ENCODE measurements at places on chromosomes 11 and 22.
A peak's percentile ranks its signal among the peaks of the same experiment; 100 is the strongest.

DNA sequence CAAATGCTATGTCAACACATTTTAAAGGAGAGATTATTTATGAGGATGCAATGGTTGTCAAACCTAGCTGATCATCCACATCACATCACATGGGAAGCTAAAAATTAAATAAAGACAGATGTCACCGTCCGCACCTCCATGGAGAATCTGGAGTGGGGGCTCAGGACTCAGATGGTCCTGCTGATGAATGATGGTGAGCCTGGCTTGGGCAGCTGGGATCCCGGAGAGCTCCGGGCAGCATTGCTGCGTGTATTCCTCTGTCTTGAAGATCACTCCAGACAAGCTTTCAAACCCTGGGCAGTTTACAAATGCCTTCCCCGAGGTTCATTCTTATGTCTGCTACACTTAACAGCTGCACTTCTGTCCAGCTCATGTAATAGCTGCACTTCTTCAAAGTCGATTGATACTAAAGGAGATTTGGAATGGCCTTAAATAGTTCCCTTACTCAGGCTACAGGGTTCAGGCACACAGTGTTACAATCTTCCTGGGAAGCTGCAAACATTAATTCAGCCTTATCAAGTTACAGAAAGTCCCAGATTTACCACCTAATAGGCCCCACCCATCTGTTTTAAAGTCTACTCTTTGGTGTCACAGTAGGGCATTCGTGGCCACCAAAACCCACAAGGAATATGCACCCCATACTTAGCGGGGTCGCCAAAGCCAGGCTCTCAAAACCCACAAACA lies 34.7 kb upstream of the CSNK2A3 start:
- no peak for DNase-seq

DNA sequence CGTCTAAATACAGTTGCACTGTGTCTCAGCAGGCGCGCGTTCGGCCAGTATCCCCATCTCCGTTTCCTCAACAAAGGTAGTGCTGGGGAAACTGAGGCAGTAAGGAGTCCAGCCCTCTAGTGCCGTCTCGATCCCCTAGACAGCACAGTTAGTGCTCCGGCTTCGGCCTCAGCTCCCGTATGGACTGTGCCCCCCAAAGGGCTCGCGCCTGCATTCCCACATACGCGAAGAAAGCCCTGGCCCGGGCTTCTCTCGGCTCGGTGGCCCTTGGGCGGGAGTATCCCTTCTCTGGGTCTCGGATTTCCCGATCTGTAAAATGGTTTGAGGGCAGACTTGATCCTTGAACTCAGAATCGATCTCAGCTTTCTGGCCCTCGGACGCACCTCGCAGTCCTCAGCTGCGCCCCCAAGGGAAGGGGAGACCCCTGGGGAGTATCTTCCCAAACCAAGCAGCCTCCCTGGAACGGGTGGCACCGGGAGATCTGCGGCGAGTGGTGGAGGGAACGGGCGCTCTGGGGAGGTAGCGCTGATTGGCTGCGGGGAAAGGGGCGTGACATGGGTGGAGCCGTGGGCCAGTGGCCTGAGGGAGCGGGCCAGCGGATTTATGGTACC lies 759 bp upstream of the PEX16 start:
- peak; percentile 63 for DNase-seq

DNA sequence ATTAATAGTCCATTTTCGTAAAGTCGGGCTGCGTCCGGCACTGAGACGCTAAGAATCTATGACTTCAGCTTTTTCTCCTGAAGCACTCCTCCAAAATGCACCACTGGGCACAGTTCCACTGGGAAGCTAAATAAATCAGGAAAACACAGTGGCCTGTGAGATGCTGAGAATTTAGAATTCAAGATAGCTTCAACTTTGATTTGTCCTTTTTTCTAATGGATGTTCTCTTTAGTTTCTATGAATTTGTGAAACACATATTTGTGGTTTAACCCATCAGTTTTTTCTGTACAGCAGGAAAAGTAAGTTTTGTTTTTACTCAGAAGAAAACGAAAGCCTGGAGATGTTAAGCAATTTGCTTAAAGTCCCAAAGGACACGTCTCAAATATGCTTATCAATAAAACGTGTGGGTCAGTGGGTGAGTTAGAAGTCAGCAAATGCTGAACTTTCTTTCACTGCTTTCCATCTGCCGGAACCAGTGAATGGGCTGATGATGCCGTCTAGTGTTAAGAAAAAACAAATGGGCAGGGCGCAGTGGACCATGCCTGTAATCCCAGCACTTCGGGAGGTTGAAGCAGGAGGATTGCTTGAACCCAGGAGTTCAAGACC lies 40.7 kb upstream of the CLMP start:
- no peak for DNase-seq

DNA sequence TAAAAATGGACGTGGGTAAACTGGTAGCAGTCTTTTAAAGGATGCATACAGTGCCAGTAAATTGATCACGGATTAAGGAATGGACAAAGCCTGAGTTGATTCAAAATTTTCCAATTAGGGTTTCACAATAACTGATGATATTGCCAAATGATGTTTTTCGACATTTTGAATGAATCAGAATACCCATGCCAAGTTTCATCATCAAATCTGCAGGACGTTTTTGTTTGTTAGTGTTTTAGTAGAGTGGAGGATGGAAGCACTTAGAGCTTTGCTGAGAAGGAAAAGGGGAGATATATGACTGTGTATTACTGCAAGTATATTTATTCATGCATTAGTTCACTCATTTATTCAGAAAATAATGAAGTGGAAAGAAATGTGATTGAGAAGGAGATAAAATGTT lies 78.3 kb downstream of the SLC17A6 start:
- DNase-seq: no peak

GRCh38 chr11:72271980-72272379 lies 28.0 kb upstream of the PHOX2A start:
- no peak for DNase-seq

- no peak for DNase-seq
Measured at GRCh38 chr22:48795664-48796063, 1032.0 kb downstream of the BRD1 start.

DNA sequence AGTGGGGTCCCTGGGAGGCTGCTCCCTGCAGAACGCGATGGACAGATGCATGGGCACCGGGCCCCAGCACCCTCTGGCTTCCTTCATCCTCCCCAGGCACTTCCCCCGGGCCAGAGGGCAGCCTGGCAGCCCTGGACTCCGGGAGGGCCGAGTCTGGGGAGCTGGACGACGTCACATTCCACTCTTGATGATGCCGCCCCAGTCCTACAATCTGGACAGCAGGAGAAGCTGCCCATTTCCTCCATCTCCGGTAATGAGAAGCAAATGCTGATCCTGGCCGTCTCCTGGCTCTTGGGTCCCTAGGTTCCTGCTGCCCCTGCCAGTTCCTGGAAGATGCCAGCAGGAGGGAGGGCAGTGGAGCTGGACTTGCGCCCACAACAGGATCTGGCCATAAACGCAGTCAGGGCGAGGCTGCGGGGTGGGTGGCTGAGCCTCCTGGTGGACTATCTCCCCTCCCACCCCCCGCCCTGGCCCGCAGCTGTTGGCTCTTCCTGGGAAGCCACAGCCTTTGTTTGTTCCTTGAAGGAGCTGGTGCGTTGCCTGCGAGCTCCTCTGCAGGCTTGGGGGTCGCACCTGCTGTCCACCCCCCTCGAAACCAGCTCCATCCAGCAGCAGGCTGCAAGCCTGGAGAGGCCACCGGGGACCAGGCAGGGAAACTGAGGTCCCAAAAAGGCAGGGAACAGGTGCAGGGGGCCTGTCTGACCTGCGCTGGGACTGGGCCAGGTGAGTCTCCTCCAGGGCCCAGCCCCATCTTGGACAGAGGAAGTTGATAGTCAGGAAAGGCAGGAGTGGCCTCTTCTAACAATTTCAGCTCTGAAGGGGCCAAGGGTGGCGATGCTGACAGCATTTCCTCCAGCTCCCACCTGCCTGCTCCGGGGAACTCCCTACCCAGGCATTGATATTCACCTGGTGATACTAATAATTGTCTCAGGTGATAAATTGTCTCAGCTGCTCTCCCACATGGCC lies 17.9 kb upstream of the MUC6 start:
- no peak for DNase-seq

- no peak for DNase-seq
Measured at GRCh38 chr22:47194476-47195155, 432.2 kb downstream of the TBC1D22A start.

DNA sequence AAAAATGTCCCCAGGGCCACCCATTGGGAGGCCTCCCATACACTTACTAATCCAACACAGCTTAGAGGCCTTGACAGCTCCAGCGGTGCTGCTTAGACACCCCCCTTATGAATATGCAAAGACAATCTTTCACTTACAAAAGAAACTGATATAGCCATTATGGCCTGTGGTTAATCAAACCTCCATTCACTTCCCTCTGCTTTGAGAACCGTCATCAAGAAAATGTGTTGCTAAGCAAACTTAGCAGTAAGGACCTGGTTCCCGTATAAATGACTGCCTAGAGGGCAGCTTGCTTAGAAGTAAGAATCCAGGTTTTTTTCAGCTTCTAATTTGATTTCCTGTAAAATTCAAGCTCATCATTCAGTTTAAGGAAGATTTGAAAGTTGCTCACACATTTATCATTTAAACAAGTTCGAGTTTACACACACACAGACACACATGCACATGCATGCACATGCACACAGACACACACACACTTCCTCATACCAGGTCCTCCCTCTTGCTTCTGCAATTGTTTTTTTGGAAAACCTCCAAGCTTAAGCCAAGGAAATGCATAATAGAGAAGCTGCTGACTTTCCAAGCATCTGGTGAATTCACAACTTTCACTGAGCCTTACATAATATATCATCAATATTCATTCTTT lies 137.7 kb upstream of the BLID start:
- DNase-seq: no peak

GRCh38 chr11:12235947-12236743 lies 125.8 kb downstream of the MICAL2 start:
- peak; percentile 58 for DNase-seq

- no peak for DNase-seq
Measured at GRCh38 chr11:10386861-10387205, 68.2 kb upstream of the AMPD3 start.

DNA sequence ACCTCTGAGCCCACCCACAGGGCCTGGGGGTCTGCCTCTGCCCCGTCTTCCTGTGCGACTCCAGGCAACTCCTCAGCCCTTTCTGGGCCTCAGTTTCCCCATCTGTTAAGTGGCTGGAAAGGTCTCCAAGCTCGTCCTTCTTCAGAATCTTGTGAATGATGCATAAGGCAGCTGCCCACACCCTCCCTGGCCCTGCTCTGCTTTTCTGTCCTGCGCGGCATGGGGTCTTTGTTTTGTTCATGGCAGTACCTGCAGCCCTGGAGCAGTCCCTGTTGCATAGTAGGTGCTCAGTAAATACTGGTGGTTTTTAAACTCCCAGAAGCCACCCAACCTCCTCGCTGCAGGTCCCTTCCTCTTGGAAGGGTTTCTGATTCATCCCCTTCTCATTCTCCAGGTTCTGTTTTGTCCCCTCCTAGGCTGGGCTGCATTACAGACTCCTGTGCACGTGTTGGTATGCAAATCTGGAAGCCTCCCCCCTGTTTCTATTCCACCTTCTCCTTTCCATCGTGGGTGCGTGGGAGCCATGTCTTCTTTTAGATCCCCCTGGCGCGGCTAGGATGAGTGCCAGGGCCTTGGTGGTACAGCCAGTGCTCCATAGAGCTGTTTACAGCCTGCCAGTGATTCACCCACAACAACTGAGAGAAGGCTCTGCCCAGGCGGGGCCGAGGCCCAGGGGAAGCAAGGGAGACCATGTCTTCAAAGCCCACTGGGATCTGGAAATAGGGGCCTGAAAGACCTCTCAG lies 19.3 kb upstream of the SYT7 start:
- DNase-seq: no peak

DNA sequence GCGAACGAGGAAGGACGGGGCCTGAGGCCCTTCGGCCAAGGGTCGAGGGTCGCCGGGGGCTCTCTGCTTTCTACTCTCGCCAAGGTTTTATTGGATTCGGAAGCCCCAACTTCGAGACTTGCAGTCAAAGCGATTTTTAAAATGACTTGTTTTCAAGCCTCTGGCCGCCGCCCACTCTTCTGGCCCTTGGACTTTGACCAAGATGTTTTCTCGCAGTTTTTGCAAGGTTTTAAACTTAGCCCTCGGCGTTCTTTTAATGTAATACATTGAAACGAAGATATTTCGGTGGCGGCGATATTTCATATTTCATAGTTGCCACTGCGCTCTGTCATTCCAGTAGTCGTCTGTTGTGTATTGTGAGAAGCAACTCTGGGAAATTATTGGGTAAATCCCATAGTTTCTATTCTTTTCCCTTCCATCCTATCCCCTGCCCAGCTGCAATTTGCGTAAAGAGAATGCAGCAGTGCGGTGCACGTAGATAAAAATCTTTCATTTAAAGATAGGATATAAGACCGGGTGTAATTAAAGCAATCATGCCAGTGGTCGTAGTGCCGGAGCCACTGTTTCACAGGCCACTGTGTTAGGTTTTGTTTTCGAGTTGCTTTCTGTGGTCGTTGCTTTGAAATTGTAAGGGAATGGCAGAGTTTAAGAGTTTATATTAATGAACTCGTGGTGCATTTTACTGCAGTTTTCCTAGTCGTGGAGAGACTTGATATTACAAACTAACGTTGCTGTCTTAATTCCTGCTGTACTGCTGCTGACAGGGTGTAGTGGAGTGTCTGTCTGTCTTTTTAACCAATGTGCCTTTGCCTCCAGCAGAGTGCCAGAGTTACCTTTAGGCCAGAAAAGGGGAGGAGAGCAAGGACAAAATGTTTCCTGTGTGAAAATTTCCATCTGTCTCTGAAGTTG lies 702 bp downstream of the BIRC2 start:
- DNase-seq: peak; percentile 38

GRCh38 chr11:101444851-101445250 lies 139.0 kb downstream of the TRPC6 start:
- DNase-seq: no peak

- DNase-seq: no peak
Measured at GRCh38 chr11:538431-539051, 1.2 kb downstream of the LRRC56 start.

DNA sequence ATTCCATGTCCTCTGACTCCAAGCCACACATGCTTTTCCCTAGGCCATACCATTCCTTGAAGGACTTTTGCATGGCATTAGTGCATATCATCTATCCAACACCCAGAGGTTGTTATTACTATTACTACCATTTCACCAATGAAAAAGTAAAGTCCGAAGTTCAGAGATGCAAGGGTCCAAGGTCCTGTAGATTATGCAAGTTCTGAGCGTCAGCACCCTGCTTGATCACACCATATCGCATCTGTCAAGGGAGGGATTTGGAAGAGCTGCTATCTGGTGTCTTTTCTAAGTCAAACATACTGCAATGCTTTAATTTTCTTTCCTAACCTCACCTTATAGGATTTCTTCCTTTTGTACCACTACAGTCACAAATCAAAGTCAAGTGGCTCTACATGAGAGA lies 214.7 kb upstream of the CADM1 start:
- no peak for DNase-seq

All from HepG2 (cell line).